ENCODE measurements at places on chromosomes 3 and 15. TPM values are rescaled to one million over a fixed set of nuclear protein-coding genes. Genes with fewer than 3 reads are reported as not detected.

Gene LMAN1L
- total RNA-seq, result not detected

Gene ZPLD1
- 0.07 TPM for total RNA-seq

Gene RAD51
- 0.28 TPM for total RNA-seq

Gene PLSCR1
- total RNA-seq, result 44.4 TPM

Gene SQOR
- total RNA-seq, result 191 TPM

Gene SOX2
- total RNA-seq, result 2.7 TPM

Gene DUOX1
- total RNA-seq, result 26.7 TPM

Gene AHSG
- not detected for total RNA-seq

Gene EPHA6
- 0.36 TPM for total RNA-seq

Gene PTX3
- 7.5 TPM for total RNA-seq

Gene P2RY1
- total RNA-seq, result 22.2 TPM

Gene CHRNA5
- 2.1 TPM for total RNA-seq

Gene MRPL47
- 54.3 TPM for total RNA-seq

Gene ITPKA
- 1.7 TPM for total RNA-seq

Gene CYP1A2
- total RNA-seq, result not detected
